ENCODE measurements at places on chromosomes 6 and 20.

GRCh38 chr6:46993846-46994245 is 48.3 kb downstream of the ADGRF1 start:
- DNase-seq = no peak

- no peak for DNase-seq
Measured at GRCh38 chr6:6796818-6797217, 208.3 kb downstream of the LY86 start.

- DNase-seq = no peak
Measured at GRCh38 chr20:10709916-10710315, 36.1 kb upstream of the JAG1 start.

DNA sequence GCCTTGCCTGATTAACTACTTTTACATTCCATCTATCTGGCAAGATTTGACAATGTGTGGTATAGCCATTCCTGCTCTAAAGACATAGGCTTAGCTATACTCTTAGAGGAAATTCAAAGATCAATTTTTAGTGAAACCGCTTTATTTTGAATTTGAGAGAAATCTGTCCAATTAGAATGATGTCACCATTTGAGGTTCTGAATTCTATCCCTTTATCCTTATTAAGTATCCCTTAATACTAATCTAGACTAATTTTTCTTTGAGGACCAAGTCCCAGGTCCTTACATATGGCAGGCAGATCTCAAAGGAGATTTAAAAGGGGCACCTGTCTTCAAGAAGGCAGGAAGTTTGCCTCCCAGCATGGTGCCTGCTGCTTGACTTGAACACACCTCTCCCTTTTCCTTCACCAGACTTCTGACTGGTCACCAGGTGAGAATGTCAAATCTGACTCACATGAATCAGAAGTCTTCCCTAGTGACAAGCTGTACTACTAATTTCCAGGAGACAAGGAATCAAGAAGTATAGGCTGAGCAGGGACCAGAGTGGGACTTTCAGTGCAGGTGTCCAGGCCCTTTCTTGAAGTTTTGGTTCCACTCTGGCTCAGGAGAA is 15.0 kb upstream of the MRAP2 start:
- no peak for DNase-seq

DNA sequence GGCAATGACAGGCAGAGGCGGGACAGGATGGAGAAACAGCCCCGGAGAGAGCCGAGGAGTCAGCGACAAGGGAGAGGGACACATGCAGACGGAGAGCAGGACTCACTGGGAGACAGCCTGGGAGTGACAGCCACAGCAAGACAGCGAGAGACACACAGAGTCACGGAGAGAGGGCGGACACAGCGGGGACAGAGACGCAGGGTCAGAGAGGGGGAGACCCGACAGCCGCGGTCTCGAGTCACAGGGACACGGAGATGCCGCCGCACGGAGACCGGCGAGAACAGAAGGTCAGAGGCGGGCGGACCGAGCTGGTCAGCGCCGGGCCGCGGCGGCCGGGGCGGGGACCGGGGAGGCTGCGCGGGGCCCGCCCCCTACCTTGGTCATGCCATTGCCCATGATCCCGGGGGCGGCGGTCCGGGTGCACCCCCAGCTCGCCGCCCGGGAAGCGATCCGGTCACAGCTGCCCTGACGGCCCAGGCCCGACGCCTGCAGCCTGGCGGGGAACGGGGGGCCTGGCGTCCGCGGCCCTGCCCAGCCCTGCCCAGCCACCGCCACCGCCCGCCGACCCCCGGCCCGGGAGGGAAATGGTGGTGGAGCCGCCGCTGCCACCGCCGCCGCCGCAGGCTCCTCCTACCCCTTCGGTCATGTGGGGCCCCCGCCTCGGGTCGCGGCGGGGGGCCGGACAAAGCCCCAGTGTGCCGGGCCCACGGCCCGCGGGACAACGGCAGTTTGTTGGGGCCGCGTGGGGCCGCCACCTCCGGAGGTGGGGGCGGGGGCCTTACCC is at the start of the genes DUSP15 and TTLL9:
TSS of gene DUSP15 (minus strand) at position 586 of the 784 bp plus-strand sequence. CDS start at position 396, 190 bp downstream.
TSS of gene TTLL9 (plus strand) at position 693 of the 784 bp plus-strand sequence. CDS start 493 bp downstream, outside the sequence.
- no peak for DNase-seq
